ENCODE measurements at places on chromosomes 13 and 19. TPM values are rescaled to one million over a fixed set of nuclear protein-coding genes. Genes with fewer than 3 reads are reported as not detected.

- DNase-seq: no peak
Observed at GRCh38 chr19:33724021-33724720, 72.5 kb upstream of the KCTD15 start.

DNA sequence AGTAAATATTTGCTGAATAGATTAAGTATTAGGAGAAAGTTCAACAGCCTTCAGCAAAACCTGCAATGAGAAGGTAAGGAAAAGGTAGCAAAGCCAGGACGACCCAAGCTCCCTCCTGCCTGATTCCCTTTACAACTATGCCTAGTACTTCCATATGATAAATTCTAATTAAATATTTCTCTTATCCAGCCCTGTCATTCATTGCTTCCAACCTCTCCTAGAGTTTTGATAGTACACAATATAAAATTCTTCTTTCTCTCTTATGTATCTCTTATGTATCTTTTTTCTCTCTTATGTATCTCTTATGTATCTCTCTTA is 187.2 kb downstream of the DCT start:
- DNase-seq: no peak

PCID2 gene
- 39.9 TPM for polyA plus RNA-seq

DNA sequence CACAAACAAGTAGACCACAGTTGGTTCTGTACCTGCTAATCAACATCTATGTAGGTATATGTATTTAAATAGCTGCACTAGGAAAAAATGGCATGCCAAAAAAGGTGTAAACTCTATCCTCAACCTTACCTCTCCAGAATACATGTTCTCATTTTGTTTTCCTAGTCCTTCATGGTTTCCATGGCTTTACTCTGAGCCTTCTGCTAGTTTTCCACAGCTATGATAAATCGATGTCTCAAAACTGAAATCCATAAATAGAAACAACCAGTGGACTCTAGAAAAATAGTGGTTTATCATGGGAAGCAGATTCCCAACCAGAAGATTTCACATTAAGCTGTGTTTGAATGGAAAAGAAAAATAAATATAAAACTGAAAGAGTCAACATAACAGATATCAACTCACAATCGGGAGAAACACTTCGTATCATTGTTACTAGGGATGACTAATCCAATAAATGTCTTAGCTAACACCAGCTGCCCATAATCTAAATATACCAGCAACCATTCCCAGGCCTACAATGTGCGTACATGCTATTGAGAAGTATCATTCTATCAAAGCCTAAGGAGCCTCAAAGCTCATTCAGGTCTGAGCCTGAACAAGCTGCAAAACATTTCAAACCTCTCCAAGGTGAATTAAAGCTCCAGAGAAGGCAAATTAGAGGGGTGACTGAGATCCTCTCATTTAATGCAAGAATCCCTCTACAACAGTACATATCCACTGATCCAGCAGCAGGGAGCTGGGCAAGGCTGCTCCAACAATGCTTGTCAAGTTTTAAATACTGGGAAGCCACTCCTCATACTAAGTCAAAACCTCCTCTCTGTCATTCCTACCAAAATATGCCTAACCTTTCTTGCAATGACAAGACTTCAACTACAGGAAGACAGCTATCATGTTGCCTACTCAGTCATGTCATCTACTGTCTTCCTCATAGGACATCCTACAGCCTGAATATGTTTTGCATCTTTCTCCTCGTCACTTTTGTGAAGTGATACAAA is 90.2 kb downstream of the KCTD12 start:
- DNase-seq: no peak

- no peak for DNase-seq
Observed at GRCh38 chr13:26540334-26540733, 17.1 kb upstream of the WASF3 start.

GRCh38 chr13:76958841-76959432 is 10.6 kb downstream of the ACOD1 start:
- DNase-seq: no peak

DNA sequence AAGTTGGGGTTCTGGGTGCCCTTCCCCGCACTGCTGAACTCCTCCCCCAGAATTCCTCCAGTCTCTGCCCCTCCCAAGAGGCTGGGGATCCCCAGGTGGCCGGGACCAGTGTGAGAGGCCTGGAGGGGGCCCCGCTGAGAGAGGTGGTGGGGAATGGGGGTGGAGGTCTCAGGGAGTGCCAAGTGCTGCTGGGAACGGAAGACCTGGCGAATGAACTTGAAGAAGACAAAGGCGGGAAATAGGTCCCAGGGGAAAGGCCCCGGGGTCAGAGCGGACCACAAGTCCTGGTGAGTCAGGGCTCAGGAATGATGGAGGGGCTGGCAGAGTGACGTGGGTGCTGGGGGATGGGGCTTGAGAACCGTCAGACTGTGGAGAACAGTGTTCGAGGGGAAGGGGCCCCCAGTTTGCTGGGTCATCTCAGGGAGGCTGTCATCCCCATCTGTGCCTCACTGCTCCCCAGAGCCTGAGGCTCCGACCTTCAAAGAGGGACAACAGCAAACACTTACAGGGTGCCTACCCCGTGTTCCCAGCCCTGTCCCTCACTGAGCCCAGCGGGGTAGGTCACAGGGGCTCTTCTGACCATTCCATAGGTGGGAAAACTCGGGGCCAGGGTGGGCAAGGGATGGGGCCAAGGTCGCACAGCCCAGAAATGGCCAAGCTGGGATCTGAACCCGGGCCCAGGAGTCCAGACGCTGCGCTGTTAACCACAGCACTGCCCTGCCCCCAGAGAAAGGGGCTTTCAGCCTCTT is 16.0 kb upstream of the SEMA6B start:
- DNase-seq: peak; percentile 31

OR7C1 gene
- 0.01 TPM for polyA plus RNA-seq

- DNase-seq: no peak
Observed at GRCh38 chr13:111650626-111651025, 330.2 kb downstream of the TEX29 start.

DNA sequence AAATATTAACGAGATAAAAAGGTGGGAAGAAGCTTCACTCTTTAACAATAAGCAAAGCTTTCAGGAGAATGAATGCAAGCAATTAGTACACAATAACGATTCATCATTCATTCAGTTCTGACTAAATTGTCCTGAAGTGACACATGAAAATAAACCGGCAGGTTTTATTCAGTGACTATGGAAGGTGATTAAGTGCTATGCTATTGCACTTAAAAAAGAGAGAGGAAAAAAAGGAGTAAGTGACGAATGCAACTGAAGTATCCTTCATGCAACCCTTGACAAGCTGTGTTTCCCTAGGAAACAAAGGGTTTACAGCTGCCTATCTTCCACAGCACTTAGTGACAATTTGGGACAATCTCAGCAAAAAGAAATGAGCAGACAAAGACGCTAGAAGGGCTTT is 1.4 kb downstream of the LIG4 start:
- DNase-seq: no peak

DNA sequence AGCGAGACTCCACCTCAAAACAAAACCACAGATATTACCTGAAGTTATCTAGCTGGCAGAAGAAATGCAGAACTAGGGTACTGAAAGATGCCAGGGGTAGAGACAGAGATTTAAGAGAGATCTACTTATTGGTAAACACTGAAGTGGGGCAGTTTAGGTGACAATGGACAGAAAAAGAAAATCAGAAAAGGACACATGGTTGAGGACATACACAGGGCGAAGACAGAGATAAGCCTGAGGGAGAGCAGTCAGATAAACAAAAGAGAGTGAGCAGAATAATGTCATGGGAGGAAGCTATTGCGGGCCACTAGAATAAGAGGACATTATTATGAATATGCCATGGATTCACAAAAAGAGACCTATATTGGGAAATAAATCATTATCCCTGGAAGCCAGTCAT is 3.3 kb downstream of the NEK5 start:
- DNase-seq: no peak

- DNase-seq: no peak
Observed at GRCh38 chr13:24203811-24204210, 43.3 kb downstream of the SPATA13 start.

- no peak for DNase-seq
Observed at GRCh38 chr13:21022056-21022979, 39.1 kb downstream of the LATS2 start.

ERICH4 gene
- polyA plus RNA-seq: not detected

DNA sequence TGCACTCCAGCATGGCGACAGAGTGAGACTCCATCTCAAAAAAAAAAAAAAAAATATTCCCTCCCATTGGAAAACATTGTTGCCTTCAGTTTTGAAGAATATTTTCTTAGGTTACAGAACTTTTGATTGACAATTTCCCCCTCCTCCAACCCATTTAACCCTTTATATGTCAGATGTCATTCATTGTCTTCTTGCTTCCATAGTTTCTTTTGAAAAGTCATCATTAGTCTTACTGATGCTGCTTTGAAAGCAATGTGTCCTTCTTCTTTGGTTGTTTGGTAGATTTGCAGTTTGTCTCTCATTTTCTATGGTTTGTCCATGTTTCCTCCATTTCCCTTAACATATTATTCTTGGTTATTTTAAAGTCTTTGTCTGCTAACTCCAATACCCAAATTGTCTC is 25.4 kb downstream of the ZNF558 start:
- no peak for DNase-seq

GRCh38 chr13:66926200-66926850 is 303.8 kb downstream of the PCDH9 start:
- DNase-seq: no peak

- no peak for DNase-seq
Observed at GRCh38 chr19:15194938-15195337, 5.9 kb downstream of the NOTCH3 start.

- DNase-seq: no peak
Observed at GRCh38 chr19:14467816-14468215, 7.3 kb downstream of the PTGER1 start.

- DNase-seq: no peak
Observed at GRCh38 chr19:48419158-48419920, 25.9 kb downstream of the GRIN2D start.

- no peak for DNase-seq
Observed at GRCh38 chr13:97308735-97309429, 86.7 kb downstream of the MBNL2 start.

DNA sequence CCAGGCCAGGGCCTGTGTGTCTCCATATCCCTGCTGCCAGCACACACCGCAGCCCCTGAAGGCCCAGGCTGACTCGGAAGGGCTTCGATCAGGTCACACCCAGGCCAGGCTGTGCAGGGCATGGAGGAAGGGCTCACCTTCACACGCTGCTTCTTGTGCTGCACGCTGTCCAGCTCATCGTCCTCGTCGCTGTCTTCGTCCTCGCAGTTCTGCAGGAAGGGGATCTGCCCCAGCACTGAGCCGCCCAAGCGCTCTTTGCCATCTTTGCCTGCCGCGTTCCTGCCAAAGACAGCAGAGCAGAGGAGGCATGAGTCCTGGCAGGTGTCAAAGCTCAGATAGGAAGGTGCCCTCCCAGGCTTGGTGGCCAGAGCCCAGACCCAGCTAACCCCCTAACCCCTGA is 13.7 kb upstream of the PRKD2 start:
- DNase-seq: no peak

GRCh38 chr19:1854039-1854541 is 5.8 kb upstream of the REXO1 start:
- no peak for DNase-seq

GRCh38 chr13:92355213-92355612 is 871.4 kb upstream of the GPC6 start:
- no peak for DNase-seq

GZMM gene
- polyA plus RNA-seq: 1.5 TPM

Measured in urinary bladder (tissue), 4 donors.